ENCODE measurements at places on chromosomes 12 and 14.

- DNase-seq: no peak
Observed at GRCh38 chr12:44875954-44876543, at the start of gene NELL2. Gene NELL2 (minus strand): TSS chr12:44876315. CDS start chr12:44875869, 446 bp downstream.

GRCh38 chr12:88994971-88995370 lies 357.3 kb downstream of the DUSP6 start:
- DNase-seq: no peak

DNA sequence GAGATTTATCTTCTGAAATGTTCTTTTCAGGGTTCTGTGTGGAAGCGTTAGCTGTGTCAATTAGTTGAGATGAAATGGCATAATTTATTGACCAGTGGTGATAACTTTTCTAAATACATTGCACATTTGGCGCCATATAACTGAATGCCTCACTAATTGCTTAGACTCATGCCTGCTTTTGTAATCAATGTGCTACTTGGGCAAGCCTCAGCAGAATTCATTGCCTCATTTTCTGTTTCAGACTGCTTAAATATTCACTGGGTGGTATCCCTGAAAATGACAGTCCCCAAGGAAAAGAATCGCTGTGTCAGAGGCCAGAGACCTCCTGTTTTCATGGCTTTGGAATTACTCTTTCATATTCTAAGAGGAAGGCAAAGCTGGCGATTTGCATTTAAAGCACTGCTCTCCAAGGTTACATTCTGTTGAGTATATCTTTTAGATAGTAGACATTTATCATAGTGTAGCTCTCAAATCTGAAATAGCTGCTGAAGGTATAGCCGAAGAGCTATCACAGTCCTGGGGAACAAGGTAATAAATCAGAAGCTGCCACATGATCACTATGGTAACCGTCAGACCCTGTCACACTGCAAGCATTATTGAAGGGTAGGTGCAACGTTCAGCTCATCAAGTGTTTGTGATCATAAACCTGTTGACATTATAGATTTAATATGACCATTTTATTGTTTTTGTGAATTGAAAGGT lies 297.3 kb upstream of the E2F7 start:
- DNase-seq: no peak

DNA sequence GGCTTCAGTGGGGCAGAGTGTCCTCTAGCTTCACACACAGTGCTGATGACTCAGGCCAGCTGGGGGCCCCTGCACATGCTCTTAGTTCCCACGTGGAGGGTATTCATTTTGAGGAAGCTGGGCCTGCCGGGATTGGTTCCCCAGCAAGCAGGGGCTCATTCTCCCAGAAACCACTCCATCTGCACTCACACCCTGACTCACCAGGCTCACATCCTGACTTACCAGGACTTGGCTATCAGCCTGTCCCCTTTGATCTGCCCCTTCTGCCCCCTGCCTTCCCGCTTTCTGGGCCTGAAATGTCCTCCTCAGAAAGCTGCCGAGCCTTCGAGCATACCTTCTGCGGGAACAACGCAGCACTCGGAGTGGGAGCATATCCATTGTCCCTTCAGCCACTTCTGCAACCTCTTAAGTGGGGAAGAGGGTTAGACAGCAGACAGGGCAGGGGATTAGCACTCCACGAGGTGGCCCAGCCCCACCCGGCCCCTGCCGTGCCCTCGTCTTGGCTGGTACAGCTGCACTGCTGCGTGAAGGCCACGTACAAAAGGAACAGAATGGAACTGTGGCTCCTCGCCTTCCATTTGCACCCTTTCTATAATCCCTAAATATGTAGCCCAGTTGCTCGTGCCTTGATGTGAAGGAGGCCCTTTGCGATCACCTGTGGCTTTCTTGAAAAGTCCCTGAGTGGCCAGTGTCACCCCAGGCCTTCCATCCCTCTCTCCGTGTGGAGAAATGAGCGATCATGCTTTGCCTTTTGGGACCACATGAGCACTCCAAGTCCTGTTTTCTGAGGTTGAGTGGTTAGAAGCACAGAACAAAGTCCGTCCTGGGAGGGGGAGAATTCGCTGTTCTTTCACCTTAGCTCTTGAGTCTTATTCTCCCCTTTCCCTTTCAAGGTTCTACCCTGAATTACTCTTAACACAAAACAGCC lies 26.1 kb downstream of the TPCN1 start:
- DNase-seq: no peak

- no peak for DNase-seq
Observed at GRCh38 chr14:62066304-62066703, 304.1 kb downstream of the SNAPC1 start.

DNA sequence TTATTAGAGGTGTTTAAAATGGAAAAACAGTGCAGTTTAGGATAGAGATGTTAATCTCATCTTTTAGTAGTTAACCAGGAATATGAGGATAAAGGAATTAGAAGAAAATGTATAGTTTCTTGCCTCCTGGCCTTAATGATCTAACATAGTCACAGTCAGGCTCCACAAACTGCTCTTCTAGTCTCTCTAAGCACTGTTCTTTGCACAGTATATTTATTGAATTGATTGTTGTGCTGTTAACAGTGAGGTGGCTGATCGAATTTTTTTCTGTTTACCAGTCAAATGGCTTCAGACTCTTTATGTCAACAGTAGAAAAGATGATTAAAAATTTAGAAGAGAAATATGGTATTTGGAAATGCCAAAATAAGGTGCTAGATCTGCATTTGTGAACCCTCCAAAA lies 37.8 kb downstream of the ATF7IP start:
- no peak for DNase-seq

GRCh38 chr14:21866479-21866878 lies 192.9 kb upstream of the OR4E1 start:
- no peak for DNase-seq

DNA sequence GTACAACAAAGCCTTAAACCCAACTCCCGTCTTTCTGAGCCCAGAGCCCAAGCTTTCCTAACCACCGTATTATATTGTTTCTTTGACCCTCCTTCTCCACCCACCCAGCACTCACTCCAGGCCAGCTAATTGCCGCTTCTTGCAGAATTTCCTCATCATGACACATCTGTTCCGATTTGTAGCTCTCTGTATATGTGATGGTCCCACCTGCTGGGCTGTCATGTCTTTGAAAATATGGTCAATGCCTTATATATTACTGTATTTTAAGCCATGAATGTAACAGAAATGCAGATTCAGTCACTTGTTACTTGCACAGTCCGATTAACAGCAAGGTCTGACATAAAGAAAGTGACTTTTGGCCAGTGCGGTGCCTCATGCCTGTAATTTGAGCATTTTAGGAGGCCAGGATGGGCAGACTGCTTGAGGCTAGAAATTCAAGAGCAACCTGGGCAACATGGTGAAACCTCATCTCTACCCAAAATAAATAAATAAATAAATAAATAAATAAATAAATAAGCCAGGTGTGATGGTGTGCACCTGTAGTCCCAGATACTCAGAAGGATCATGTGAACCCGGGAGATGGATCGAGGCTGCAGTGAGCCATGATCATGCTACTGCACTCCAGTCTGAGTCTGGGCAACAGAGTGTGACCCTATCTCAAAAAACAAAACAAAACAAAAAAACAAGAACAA lies 359.8 kb downstream of the ATP23 start:
- DNase-seq: no peak

- DNase-seq: no peak
Observed at GRCh38 chr12:124131659-124132058, 158.6 kb downstream of the ZNF664 start.

- no peak for DNase-seq
Observed at GRCh38 chr12:71057330-71057729, 100.5 kb downstream of the TSPAN8 start.

GRCh38 chr14:24181371-24182077 lies 7.1 kb downstream of the IPO4 start:
- DNase-seq: no peak

- peak; percentile 89 for DNase-seq
Observed at GRCh38 chr14:77593501-77593961, 22.9 kb downstream of the SPTLC2 start.

- DNase-seq: no peak
Observed at GRCh38 chr12:16282081-16282480, 4.6 kb upstream of the SLC15A5 start.

DNA sequence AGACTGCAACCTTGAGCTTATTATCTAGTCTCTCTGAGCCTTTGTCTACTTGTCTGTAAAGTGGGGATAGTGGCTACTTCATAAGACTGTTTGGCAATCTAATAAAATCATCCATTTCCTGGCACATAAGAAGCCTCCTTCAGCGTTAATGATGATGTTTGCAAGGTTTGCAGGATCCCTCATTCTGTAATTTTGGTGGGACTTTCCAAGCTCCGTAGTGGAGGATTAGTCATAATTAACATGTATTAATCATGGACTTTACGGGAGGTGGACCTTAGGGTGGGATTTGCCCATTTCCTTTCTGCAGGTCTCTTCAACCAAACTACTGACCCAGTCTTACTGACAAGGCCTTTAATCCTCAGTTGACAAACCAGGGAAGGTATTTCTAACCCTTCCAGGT lies 66.2 kb downstream of the NTF3 start:
- DNase-seq: no peak

DNA sequence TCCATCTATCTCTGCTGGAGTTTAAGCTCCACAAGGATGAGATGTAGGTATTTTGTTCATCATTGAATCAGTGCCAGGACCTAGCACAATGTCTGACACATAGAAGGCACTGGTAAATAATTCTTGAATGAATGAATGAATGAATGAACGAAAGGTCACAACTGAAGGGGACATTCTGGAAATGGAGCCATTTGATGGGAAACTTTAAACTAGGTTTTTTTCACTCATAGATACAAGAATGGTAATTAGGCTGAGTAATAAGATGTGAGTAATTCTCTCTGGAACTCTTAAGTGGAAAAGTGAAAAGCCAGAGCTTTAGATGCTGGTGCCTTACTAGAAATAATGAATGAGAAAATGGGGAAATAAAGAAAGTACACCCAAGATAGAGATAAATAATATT lies 44.3 kb downstream of the SCN8A start:
- DNase-seq: no peak

DNA sequence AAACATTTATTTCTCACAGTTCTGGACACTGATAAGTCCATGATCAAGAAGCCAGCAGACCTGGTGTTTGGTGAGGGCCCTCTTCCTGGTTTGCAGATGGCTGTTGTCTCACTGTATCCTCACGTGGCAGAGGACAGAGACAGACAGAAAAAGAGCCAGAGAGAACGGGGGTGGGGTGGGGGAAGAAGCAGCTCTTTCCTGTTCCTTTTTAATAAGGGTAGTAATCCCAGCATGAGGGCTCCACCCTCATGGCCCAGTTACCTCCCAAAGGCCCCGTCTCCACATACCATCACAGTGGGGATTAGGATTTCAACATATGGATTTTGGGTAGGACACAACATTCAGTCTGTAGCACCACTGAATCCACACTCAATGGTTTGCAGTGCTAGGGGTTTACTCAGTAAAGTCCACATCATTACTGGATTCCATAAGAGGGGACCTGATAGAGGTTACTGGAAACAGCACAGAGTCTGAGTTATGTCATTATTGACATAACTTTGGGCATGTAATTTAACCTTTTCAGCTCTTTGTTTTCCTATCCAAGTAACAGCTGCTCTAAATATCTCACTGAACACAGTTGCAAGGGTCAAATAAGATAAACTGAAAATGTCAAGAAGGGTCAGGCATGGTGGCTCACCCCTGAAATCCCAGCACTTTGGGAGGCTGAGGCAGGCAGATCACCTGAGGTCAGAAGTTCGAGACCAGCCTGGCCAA lies 53.2 kb downstream of the RPAP3 start:
- no peak for DNase-seq

DNA sequence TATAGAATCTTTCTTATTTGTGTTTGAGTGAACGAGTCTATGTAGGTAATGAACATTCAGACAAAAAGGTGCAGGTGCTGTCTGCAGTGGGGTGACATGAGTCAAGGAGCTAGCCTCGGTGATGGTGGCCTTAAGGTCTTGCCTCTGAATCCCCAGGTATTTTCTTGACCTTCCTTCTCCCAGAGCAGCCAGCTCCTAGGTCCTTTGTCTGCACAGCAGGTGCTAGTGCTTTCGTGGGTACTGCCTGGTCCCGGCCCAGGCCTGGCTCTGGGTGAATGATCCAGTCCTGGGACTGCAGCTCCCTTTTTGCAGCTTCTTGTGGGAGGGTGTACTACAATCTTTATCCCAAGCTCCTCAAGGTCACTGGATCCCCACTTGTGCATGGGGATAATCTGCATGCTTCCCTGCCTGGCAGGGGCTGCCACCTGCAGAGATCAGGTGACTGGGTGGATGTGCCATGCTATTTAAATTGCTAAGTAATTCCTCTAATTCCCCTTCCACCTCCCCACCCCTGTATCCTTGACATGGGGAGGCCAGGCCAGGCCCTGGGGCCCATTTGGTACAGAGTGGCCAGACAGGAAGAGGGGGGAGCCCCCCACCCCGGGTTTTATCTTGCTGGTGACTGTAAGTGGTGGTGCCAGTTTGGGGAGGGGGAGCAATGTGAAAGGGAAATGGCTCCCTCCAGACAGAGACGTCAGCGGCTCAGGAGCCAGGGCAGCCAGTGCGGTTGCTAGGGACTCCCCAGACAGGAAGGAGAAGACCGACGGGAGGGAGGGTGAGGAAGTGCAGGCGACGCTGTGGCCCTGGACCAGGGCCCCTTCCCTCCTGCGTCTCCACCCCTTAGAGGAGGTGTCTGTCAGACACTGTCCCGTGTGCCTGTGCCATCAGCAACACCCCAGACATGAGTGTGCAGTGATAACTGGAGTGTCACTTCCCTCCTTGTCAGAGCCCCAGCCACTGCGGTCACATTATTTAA lies 6.7 kb downstream of the VASH1 start:
- no peak for DNase-seq

GRCh38 chr12:116731801-116732200 lies 6.1 kb downstream of the SPRING1 start:
- DNase-seq: no peak

- DNase-seq: no peak
Observed at GRCh38 chr14:95256776-95257060, 63.0 kb downstream of the CLMN start.

GRCh38 chr14:95662376-95663186 lies 23.6 kb upstream of the TCL1B start:
- DNase-seq: no peak

DNA sequence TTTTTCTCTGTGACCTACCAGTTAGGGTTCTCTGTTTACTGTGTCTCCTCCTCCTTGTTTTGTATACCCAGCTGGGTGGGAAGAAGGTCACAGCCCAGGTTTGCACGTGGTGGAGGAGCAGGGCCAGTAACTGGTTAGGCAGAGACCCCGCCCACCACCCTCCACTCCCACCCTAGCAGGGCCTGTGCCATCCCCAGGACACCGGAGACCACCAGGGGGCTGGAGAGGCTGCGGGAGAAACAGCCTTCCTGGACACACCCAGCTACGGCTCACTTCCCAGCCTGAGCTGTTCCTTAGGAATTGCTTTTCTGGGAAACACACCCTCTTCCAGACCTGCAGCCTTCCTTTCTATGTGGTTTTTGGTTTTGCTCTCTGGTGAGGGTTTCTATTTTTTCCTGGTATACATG lies 21.1 kb downstream of the BDKRB2 start:
- peak; percentile 49 for DNase-seq

DNA sequence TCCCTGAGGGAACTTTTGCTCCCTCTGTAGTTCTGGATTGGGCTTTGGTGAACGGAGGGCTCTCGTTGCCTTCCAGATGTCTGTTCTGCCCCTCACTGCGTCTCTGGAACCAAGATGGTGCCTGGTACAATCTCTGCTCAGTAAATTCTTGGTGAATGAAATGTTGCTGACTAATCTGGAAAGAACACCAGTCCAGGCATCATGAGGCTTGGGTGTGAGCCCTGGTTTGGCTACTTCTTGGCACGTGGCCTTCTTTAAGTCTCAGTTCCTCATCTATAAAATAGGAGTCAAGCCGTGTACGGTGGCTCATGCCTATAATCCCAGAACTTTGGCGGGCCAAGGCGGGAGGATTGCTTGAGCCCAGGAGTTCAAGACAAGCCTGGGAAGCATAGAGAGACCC lies 4.3 kb downstream of the HHIPL1 start:
- peak; percentile 28 for DNase-seq
